Umbilical cord (tissue), 2 donors: ENCODE measurements at places on chromosomes 11 and 22. TPM values are rescaled to one million over a fixed set of nuclear protein-coding genes. Genes with fewer than 3 reads are reported as not detected.

The KRTAP5-10 gene
- total RNA-seq = not detected

The CPT1B gene
- not detected for total RNA-seq

The MYRF gene
- total RNA-seq = 14.2 TPM

The FDXACB1 gene
- 0.48 TPM for total RNA-seq

The ANO5 gene
- total RNA-seq = 2.6 TPM

The SAA1 gene
- total RNA-seq = not detected

The C11orf87 gene
- total RNA-seq = 4.1 TPM

DNA sequence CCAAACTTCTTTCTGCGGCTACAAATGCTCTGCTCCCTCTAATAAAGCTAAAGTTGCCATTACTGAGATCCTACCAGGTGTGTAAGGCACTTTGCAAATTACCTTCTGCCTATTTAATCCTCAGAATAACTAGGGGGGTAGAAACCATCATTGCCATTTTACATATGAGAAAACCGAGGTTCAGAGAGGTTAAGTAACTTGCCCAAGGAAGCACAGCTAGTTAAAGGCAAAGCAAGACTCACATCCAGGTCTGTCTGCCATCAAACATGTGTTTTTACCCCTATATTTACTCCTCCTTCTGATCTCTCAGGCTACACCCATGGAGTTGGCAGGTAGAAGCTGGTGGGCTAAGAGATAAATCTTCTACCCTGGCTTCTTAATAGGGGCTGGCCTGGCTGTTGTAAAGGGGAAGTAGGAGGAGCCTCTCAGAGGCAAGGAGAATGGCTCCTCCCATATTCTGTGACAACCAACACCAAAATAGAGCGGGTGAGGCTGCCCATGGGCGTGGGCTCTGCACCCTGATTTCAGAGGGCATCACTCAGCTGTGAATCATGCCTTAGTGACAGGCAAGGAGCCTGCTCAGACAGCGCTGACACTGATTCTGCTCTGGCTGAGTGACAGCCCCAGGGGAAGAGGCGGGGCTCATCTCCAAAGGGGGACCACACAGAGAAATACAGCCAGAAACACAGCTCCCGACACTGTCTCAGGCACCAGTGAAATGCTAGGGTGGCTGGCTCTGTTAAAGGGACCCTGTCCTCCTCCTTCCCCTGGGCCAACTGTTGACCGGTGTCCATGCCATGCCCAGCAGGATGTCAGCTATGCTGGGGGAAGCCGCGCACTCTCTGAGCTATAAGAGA, 106.8 kb downstream of the ABTB2 start:
- DNase-seq = peak; percentile 52

GRCh38 chr22:26743149-26743548, 85.8 kb downstream of the MIAT start:
- DNase-seq = no peak

DNA sequence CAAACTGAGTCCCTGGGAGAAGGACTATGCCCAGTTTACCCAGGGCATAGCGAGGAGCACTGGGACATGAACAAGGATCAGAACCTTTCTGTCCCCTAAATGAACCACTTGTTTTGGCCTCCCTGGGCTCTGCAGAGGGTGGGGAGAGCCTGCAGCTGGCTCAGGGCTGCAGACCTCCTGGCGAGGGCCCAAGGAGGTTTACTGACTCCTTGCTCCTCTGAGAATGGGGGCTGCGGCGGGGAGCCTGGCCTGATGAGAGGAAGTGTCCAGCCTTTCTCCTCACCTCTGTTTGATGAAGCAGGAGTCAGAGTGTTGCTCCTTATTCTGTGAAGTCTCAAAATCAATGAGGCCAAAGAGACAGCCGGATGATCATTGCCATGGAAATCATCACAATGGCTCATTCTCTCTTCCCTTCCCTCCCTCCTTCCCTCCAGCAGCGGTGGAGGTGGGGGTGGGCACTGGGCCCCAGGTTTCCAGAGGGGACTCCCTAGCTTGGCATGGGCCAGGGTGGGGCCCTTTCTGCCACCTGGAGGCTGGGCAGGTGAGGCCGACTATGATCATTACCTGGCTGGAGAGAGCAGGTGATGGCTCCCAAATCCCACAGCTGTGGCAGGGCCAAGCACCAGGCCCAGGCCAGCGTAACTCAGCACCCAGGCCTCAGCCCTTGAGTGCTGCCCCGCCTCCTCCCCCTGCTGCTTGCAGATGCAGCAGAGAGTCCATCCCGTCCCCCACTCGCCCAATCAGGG, 169.7 kb downstream of the CEP164 start:
- DNase-seq = no peak

DNA sequence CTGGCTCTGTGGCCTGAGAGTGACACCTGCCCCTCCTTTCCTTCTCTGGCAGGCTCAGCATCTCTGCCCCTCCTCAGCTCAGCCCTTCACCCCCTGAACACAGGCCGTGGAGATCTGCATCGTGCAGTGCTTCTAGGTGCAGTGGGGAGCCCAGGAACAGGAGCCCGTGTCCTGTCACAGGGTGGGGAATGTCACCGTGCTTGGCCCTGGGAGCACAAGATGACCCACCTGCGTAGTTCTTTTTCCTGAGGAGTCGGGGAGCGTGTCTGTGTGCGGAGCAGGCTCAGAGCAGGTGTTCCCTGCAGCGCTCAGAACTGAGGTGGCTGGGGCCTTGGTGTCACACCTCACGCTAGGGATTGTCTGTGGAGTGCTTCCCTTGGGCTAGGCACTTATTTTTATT, 10.6 kb downstream of the TBC1D22A start:
- DNase-seq = no peak

DNA sequence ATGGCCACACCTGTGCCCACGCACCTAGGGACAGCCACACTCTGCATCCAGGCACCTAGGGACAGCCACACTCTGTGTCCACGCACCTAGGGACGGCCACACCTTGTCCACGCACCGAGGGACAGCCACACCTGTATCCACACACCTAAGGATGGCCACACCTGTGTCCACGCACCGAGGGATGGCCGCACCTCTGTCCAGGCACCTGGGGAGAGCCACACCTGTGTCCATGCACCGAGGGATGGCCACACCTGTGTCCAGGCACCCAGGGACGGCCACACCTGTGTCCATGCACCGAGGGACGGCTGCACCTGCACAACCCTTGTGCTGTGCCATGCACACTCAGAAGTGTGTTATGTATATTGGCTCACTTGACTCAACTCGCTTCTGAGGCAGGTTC, 10.8 kb downstream of the OVOL1 start:
- no peak for DNase-seq

DNA sequence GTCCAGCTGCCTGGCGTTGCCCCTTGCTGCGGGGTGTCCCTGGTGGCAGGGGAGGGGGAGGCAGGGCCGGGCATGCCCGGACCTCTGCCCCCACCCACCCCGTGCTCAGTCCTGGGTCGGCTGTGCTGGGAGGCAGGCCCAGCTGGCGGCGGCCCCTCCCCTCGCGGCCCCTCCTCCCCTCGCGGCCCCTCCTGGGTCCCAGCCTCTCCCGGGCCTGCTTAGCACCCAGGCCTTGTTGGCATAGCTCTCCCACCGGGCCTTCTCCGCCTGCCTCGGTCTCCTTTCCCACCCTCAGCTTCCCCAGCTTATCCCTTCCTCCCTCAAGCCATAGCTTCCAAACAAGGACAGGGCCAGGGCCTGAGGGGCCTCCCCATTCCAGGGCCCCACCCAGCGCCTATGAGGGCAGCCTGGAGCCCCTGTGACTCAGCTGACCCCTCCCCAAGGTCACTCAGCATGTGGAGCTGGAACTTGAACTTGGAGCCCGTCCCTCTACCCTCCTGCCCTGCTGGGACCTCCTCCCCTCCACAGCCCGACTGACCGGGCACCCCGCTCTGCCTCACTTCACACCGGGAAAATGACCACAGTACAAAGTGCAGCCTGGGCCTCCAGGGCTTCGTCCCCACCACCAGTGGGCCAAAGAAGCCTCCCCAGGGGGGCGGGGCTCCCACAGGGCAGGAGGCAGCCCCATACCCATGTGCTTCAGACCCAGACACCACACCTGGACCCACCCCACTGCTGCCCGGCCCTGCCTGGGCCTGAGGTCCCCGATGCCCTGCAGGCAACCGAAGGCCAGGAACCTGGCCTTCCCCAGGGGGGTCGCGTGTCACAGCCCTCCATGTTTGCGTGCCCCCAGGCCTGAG, 1.2 kb downstream of the EPS8L2 start:
- DNase-seq = peak; percentile 63

DNA sequence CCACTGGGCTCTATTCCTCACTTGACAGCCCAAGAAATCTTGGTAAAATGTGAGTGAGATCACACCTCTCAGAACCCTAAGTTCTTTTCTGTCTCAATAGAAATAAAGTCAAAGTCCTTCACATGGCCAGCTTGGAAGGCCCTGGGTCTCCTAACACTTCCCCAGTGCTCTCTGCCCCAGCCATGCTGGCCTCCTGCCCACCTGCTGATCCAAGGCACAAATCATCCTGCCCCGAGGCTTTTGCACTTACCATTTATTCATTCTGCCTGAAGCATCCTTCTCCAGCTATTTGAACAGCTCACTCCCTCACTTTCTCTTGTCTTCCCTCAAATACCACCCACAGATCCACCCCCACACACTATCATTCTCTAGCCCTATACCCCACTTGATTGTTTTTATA, 26.4 kb downstream of the ISX start:
- no peak for DNase-seq

- DNase-seq = peak; percentile 73
These were observed 725.5 kb downstream of the METTL15 start for GRCh38 chr11:28833670-28834069.

- DNase-seq = peak; percentile 59
These were observed 14.9 kb downstream of the SMCO4 start for GRCh38 chr11:93528252-93528651.

DNA sequence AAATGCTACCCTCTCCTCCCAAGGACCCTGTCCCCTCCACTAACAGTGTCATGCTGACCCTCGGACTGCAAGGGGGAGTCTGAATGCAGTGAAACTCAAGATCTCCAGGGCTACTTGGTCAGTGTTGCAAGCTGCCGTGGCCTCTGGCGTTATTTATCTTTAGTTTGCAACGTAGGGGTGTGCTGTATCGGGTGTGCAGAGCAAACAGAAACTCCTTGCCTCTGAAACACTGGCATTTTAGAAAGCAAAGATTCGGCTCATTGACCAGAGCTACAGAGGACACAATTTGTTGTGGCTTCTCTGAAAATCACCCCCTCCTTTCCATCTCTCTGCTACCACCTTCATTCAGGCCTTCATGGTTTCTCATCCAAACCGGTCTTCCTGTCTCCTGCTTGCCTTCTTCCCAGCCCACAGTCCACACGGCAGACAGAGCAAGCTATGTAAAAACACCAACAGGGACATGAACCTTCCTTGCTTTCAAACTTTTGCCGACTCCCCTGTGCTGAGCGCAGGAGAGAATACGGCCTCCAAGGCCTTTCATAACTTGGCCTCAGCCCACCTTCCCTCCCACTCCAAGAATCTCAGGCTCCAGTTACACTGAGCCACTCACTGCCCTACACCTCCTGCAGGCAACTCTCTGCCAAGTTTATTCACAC, 14.9 kb downstream of the FZD4 start:
- peak; percentile 75 for DNase-seq

- DNase-seq = no peak
These were observed 1.2 kb downstream of the KRTAP5-8 start for GRCh38 chr11:71539017-71539416.

GRCh38 chr11:131692151-131692550, 321.7 kb downstream of the NTM start:
- no peak for DNase-seq
